ENCODE measurements at places on chromosomes 1 and 21.

GRCh38 chr1:111290630-111291029, at the start of gene CHIA:
Gene CHIA (plus strand): TSS chr1:111290851. CDS start chr1:111310468, 19,617 bp downstream.
- no peak for DNase-seq

- no peak for DNase-seq
These were observed 1.2 kb upstream of the SLC25A33 start for GRCh38 chr1:9537863-9538668.

- DNase-seq = no peak
These were observed 1.5 kb downstream of the FAM163A start for GRCh38 chr1:179744401-179745130.

- DNase-seq = no peak
These were observed 293.6 kb downstream of the PLPP3 start for GRCh38 chr1:56285554-56286402.
